Neural progenitor cell (in vitro differentiated cells): ENCODE measurements at places on chromosomes 7 and 10. TPM values are rescaled to one million over a fixed set of nuclear protein-coding genes. Genes with fewer than 3 reads are reported as not detected.

DNA sequence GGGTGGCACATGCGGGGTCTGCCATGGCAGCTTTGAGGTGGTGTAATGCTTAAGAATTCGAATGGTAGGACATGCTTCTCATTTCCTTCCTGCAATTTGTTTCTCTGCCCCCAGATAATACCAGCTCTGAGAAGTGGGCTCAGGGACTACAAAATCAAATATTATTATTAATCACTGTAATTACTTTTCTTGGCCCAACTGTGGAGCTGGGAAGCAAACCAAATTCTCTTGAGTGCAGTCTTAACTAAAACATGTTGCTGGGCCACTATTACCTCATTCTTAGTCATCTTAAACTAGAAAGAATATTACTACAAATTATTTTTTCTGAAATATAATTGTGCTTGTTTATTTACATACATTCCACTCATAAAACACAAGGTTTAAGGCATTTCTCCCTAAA lies 566.7 kb upstream of the NRP1 start:
- no peaks in the 10 kb centered on the region for H3K4me1 ChIP-seq
- no peak overlapping the region for H3K27ac ChIP-seq
- no peak overlapping the region for H3K4me3 ChIP-seq
- H3K27me3 ChIP-seq: no peaks in the 10 kb centered on the region
- H3K36me3 ChIP-seq: no peaks in the 10 kb centered on the region

DNA sequence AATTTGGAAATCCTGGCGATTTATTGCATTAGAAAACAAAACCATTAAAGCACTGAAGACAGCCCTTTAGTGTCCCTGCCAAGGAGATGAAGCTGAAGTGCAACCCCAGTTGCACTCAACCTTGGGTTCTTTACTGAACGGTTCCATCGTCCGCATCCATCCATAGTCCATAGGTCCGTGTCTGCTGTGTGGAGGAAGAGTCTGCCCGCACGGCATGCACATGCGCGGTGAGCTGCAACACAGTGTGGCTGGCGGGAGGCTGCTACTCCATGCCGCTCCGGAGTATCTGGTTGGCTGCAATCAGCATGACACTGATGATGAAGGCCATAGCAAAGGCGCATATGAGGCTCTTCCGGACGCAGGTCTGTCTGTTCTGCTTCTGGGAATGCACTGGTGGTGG lies 624.6 kb downstream of the CALN1 start:
- DNase-seq: peak; percentile 54
- no peak overlapping the region for H3K27ac ChIP-seq
- no peaks in the 10 kb centered on the region for H3K4me1 ChIP-seq

GRCh38 chr10:14379556-14380280 lies 49.0 kb upstream of the FRMD4A start:
- H3K27ac ChIP-seq: no peak overlapping the region
- no peaks in the 10 kb centered on the region for H3K36me3 ChIP-seq
- H3K4me1 ChIP-seq: peaks cover 13% of the 10 kb centered on the region
- H3K4me3 ChIP-seq: no peak overlapping the region
- H3K27me3 ChIP-seq: no peaks in the 10 kb centered on the region

GRCh38 chr10:26025523-26025922 lies 91.5 kb downstream of the MYO3A start:
- H3K27me3 ChIP-seq: no peaks in the 10 kb centered on the region
- DNase-seq: no peak
- H3K4me1 ChIP-seq: peaks cover 3% of the 10 kb centered on the region
- no peaks in the 10 kb centered on the region for H3K36me3 ChIP-seq

DNA sequence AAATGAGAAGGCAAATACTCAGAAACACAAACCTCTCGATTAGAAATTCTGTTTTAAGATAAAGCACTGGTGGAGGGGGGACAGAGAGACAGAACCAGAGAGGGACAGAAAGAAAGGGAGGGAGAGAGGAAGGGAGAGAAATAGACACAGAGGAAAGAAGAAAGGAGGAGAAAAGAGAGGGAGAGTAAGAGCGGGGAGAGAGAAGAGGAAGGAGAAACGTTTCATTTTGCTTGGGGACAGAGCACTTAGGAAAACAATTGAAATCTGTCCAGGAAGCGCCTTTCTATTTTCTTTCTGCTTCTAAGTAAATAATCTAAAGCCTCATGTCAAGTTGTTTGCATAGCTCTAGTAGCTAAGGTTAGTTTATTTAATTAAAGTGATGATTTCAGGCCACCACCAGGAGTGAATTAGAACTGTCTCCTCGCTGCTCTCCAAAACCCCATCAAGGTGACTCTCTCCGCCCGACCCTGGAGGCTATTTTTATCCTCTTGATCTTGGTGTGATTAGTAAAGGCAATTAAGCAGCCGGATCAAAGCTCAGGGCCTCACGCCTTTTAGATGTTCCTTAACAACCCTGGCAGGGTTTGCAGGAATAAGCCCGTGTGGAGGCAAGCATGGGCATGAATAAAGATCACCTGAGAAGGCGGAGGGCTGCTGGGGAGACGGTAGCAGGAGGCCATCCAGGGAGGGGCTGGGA lies 73.4 kb upstream of the INSIG1 start:
- H3K4me3 ChIP-seq: no peak overlapping the region
- no peak for DNase-seq
- H3K27me3 ChIP-seq: peaks cover 25% of the 10 kb centered on the region
- H3K4me1 ChIP-seq: peaks cover 20% of the 10 kb centered on the region

- no peaks in the 10 kb centered on the region for H3K4me1 ChIP-seq
- no peak overlapping the region for H3K4me3 ChIP-seq
- H3K27ac ChIP-seq: no peak overlapping the region
- H3K27me3 ChIP-seq: no peaks in the 10 kb centered on the region
- DNase-seq: no peak
Observed at GRCh38 chr10:119500123-119500795, 42.3 kb downstream of the RGS10 start.

GRCh38 chr10:128556182-128557110 lies 430.2 kb upstream of the MKI67 start:
- H3K4me1 ChIP-seq: no peaks in the 10 kb centered on the region
- no peaks in the 10 kb centered on the region for H3K27me3 ChIP-seq
- no peak overlapping the region for H3K27ac ChIP-seq
- no peaks in the 10 kb centered on the region for H3K36me3 ChIP-seq

- no peak overlapping the region for H3K27ac ChIP-seq
- no peaks in the 10 kb centered on the region for H3K36me3 ChIP-seq
- no peaks in the 10 kb centered on the region for H3K27me3 ChIP-seq
- H3K4me3 ChIP-seq: no peak overlapping the region
- no peak for DNase-seq
- H3K4me1 ChIP-seq: no peaks in the 10 kb centered on the region
Observed at GRCh38 chr10:85319826-85320225, 991.4 kb downstream of the CCSER2 start.

- no peak overlapping the region for H3K4me3 ChIP-seq
- peaks cover 10% of the 10 kb centered on the region for H3K4me1 ChIP-seq
- no peaks in the 10 kb centered on the region for H3K27me3 ChIP-seq
- peak; percentile 34 for DNase-seq
- no peaks in the 10 kb centered on the region for H3K36me3 ChIP-seq
Observed at GRCh38 chr10:14056610-14057332, 274.0 kb downstream of the FRMD4A start.

DNA sequence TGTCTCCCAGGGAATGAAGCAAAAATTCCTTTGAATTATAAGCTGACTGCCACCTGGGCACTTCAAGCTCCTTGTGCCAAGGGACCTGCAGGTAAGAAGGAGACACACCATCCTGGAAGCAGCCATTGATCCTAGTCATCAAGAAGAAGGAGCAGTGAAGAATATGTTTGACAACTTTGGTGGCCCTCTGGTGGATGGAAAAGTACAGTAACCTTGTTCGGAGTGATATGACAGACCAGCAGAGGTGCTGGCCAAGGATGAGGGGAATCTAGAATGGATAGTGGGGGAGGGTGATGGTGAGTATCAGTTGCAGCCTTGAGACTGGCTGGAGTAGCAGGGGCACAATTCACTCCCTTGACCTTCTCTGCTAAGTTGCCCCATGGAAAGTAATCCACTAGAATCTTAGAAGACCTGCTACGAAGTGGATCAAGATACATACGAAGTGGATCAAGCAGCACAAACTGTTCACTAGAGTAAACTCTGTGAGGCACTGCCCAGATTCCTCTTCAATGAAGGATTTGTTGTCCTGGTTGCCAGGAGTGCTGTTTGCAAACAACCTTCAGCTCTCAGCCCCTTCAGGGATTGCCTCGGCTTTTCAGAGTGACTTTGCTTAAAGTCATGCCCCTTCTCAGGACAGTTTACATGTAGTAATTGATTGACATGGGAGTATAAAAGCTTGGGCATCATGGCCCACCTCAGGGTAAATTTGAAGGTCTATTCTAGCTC lies 44.8 kb upstream of the ORC5 start:
- no peak for DNase-seq
- no peaks in the 10 kb centered on the region for H3K36me3 ChIP-seq
- H3K27ac ChIP-seq: no peak overlapping the region
- H3K4me3 ChIP-seq: no peak overlapping the region

- DNase-seq: no peak
- H3K27ac ChIP-seq: no peak overlapping the region
- peaks cover 11% of the 10 kb centered on the region for H3K27me3 ChIP-seq
- H3K4me1 ChIP-seq: no peaks in the 10 kb centered on the region
Observed at GRCh38 chr7:31067491-31067890, 15.4 kb downstream of the ADCYAP1R1 start.

DNA sequence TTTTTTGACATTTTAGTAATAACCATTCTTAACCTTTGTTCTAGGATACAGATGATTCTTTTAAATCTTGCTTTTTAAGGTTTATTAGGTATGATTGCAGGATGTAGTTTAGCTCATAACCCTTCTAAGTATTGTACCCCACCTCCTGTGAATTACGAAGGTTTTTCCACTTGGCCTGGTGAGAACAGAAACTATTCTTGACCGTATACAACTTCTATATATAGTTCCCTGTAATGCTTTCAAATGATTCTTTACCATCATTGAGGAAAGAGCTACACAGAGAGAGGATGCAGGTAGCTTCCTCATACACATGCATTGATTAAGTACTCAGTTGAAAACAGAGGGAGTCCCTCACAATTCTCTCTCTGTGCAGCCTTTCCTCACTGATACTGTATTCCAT lies 86.3 kb downstream of the PALS2 start:
- H3K36me3 ChIP-seq: no peaks in the 10 kb centered on the region
- H3K27me3 ChIP-seq: no peaks in the 10 kb centered on the region
- no peak for DNase-seq
- no peak overlapping the region for H3K27ac ChIP-seq
- no peak overlapping the region for H3K4me3 ChIP-seq

- H3K27me3 ChIP-seq: no peaks in the 10 kb centered on the region
- no peak for DNase-seq
- no peak overlapping the region for H3K27ac ChIP-seq
- no peak overlapping the region for H3K4me3 ChIP-seq
Observed at GRCh38 chr7:25963733-25964132, 188.3 kb upstream of the NFE2L3 start.

DNA sequence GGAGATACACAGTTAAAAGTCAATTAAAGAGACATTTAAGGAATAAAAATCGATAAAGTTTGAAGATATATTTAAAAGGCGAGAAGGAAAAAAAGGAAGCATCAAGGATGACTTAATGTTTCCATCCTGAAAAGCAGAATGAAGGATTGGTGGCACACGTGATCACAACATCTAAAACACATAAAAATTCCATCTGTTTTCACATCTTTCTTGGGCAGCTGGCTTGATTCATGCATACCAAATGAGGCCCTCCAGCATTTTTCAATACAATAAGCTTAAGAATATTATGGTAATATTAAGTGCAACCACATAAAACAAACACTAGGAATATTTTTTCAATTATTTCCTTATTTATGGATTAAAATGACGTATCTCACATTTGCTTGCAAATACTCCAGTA lies 112.6 kb downstream of the TPK1 start:
- H3K27ac ChIP-seq: no peak overlapping the region
- no peaks in the 10 kb centered on the region for H3K27me3 ChIP-seq
- DNase-seq: no peak
- no peak overlapping the region for H3K4me3 ChIP-seq

- H3K36me3 ChIP-seq: no peaks in the 10 kb centered on the region
- H3K4me1 ChIP-seq: no peaks in the 10 kb centered on the region
- DNase-seq: no peak
Observed at GRCh38 chr7:84985073-84985784, 201.6 kb downstream of the SEMA3D start.

DNA sequence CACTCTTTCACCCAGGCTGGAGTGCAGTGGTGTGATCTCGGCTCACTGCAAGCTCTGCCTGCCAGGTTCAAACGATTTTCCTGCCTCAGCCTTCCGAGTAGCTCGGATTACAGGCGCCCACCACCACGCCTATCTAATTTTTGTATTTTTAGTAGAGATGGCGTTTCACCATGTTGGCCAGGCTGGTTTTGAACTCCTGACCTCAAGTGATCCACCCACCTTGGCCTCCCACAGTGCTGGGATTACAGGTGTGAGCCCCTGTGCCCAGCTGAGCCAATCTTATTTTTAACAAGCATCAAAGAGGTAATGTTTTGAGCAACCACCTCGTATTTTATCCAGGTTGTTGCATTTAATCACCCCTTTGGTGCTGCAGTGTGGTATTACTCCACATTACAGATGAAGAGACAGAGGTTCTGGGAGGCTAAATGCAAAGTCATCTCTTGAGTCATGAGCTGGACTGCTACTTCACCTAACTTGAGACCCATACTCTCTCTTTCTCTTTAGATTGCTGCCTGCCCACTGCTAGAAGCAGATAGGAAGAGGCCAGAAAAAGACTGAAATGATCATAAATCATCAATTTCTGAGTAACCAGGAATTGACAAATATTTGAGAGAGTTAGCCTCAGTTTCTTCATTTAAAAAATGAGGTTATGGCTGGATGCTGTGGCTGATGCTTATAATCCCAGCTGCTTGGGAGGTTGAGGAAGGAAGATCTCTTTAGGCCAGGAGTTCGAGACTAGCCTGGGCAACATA lies 116.2 kb downstream of the CAMK1D start:
- H3K4me3 ChIP-seq: no peak overlapping the region
- no peak for DNase-seq
- no peak overlapping the region for H3K27ac ChIP-seq
- peaks cover 15% of the 10 kb centered on the region for H3K4me1 ChIP-seq
- no peaks in the 10 kb centered on the region for H3K36me3 ChIP-seq

- H3K4me1 ChIP-seq: peaks cover 1% of the 10 kb centered on the region
- no peaks in the 10 kb centered on the region for H3K36me3 ChIP-seq
- H3K27me3 ChIP-seq: no peaks in the 10 kb centered on the region
- H3K27ac ChIP-seq: no peak overlapping the region
Observed at GRCh38 chr7:36684954-36685353, 39.3 kb downstream of the AOAH start.

DNA sequence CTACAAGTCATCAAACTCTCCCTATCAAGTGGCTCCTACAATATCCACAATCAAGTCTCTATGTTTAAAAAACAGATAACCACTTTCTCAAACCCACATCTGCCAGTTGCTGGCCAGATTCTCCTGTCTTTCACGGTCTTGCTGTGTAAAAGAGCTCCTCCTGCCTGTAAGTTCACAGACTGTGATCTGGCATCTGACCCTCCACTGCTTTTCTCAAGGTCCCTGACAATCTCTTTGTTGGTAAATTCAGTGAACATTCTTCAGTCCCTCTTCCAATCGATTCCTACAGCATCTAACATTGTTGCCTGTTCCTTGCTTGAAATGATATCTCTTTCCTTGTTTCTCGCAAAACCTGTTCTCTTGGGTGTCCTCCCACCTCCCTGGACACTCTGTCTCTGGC lies 18.5 kb upstream of the LMOD2 start:
- H3K27me3 ChIP-seq: no peaks in the 10 kb centered on the region
- no peak overlapping the region for H3K4me3 ChIP-seq
- H3K4me1 ChIP-seq: peaks cover 6% of the 10 kb centered on the region

Gene TRIM73
- 0.17 and 4.4 TPM in 2 replicates for total RNA-seq

Gene NCF1
- not detected in 2 replicates for total RNA-seq

Gene BMPR1A
- 60.8 and 76.2 TPM in 2 replicates for total RNA-seq

Gene CDC14C
- 0.15 and 0.54 TPM in 2 replicates for total RNA-seq

Gene ZC3HAV1L
- total RNA-seq: 7.1 and 9.5 TPM in 2 replicates

Gene STEAP4
- not detected in 2 replicates for total RNA-seq

Gene COL26A1
- 26.7 and 80.0 TPM in 2 replicates for total RNA-seq

Gene ZNF804B
- not detected in 2 replicates for total RNA-seq

Gene TRIM50
- not detected in 2 replicates for total RNA-seq

Gene CPED1
- not detected in 2 replicates for total RNA-seq

Gene CALML5
- total RNA-seq: not detected in 2 replicates
